ENCODE measurements at places on chromosomes 2 and 18. TPM values are rescaled to one million over a fixed set of nuclear protein-coding genes. Genes with fewer than 3 reads are reported as not detected.

The ATP8B1 gene
- total RNA-seq = 0.42 TPM

The CRIM1 gene
- total RNA-seq = 0.71 TPM

The CCDC121 gene
- total RNA-seq = 0.71 TPM

DNA sequence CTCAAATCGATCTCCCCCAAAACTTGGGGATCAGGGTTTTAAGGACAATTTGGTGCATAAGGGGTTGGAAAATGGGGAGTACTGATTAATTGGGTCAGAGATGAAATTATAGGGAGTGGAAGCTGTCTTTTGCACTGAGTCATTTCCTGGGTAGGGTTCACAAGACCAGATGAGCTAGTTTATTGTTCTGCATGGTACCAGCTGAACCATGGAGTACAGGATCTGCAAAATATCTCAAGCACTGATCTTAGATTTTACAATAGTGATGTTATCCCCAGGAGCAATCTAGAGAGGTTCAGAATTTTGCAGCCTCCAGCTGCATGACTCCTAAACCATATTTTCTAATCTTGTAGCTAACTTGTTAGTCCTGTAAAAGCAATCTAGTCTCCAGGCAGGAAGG, 73.1 kb downstream of the CPO start:
- no peak for DNase-seq

The ZNF638 gene
- total RNA-seq = 125 TPM
